Kidney (tissue), 22 donors: ENCODE measurements at places on chromosomes 4 and X. TPM values are rescaled to one million over a fixed set of nuclear protein-coding genes. Genes with fewer than 3 reads are reported as not detected.

DNA sequence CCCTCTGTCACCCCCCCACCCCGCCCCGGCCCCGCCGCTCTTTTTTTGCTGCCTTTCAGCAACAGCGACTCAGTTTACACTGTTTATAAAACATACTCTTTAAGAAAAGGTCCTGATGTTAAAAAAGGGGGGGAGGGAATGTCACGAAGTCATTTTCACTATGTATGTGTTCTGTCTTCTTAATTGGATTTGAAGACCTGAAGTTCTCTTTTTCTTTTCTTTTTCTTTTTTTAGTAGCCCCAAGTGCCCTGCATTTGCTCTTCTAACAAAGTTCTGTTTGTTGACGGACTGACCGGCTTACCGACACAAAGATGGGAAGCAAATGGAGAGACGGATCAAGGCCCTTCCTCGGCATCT lies 2.5 kb upstream of the CITED1 start:
- DNase-seq, result no peak

GRCh38 chr4:137367620-137368019 lies 164.7 kb downstream of the PCDH18 start:
- DNase-seq, result no peak

GRCh38 chr4:119672938-119673337 lies 44.3 kb upstream of the PDE5A start:
- no peak for DNase-seq

- DNase-seq, result no peak
Measured at GRCh38 chr4:162016991-162017390, 146.8 kb downstream of the FSTL5 start.

GRCh38 chrX:118347736-118348135 lies 1.8 kb downstream of the WDR44 start:
- no peak for DNase-seq

DNA sequence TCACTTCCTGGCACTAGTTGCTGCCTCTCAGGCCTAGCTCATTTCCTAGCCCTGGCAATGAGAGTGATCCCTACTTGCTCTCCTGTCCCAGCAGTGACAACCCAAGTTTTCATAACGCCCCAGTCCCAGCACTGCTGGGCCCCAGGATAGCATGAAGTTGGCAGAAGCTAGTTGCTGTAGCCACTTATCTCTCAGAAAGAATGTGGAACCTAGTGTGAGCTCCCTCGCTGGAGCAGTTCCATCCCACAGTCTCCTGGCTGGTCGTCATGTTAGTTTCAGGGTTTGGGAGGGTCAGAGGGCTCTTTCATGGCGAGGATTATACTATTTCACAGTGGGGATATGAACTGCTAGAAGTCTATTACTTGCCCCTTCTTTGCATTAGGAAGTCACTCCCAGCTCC lies 5.1 kb downstream of the PF4 start:
- DNase-seq, result no peak

DNA sequence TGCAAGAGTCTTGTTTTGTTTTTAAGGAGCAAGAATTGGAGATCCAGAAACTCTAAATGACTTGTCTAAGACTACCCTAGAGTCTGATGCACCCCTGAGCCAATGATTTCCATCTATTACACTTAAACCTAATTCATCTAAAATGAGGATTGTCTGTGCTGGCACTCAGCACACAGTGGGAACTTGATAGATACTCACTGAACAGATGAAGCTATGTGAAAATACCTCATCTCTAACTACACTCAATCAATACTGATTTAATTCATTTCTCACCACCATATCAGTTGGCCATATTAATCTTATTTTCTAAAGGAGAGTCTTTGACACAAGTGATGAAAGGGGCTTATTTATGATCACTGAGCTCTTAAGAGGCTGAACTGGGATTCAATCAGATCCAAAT lies 262.1 kb downstream of the HS3ST1 start:
- no peak for DNase-seq

DNA sequence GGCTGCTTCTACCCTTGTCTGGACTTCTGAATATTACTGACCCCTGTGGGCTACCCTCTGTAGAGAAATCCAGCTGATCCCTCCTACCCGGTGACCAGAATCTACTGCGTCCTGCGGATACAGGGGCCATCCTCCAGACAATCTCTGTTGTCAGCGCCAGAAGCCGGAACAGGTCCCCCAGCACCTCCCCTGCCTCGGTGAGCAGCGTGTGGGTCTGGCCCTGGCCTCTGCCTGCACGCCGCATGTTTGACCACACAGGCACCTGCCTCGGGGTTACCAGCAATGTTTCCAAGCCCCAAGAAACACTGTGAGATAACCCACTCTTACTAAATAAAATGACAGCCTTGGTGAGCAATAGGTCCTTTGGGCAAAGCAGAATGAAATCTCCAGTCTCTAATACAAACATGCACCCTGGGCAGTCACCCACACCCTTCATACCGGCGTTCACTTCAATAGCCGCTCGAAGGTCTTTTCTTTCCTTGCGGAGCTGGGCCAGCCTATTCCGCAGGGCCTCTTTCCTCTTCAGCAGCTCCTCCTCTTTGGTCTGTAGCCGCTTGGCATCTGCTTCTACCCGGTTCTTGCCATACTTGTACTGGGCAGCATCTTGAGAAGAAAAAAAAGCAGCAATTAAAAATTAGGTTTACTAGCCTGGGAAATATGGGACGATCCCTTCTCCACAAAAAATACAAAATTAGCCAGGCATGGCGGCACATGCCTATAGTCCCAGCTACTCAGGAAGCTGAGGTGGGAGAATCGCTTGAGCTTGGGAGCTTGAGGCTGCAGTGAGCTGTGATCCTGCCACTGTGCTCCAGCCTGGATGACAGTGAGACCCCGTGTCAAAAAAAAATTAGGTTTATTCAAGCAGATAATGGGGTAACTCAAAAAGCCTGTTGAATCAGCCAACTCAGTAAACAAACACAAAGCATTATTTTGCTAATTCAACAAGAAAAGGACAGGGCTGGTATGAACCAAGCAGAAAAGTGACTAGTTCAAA lies 165.1 kb downstream of the AFAP1 start:
- DNase-seq, result no peak

DNA sequence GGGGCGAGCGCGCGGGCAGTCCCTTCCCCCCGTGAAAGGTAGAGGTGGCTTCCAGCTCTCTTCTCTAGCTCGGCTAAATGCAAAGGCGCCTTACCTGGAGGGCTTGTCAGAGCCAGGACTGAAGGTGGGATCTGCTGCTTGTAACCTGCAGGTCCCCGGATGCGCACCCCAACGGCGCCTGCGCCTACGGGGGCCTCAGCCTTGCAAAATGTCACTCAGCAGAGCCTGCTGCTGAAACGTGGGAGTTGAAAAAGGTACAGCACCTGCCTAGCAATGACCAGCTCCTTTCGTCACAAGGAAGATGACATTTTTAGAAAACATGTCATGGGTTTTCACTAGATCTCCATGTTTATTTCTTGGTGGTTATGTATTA lies 583 bp downstream of the ABHD18 start:
- peak; percentile 78 for DNase-seq

The PRR32 gene
- total RNA-seq, result not detected

The TMEM271 gene
- not detected for total RNA-seq

The PPP2R2C gene
- total RNA-seq, result 0.82 TPM

The PPARGC1A gene
- total RNA-seq, result 80.8 TPM

The CLRN2 gene
- not detected for total RNA-seq

The TMPRSS11B gene
- total RNA-seq, result not detected

The RHOH gene
- 14.1 TPM for total RNA-seq

The SPARCL1 gene
- total RNA-seq, result 322 TPM
